Vagina (tissue), 2 donors: ENCODE measurements at places on chromosomes 6 and 20. TPM values are rescaled to one million over a fixed set of nuclear protein-coding genes. Genes with fewer than 3 reads are reported as not detected.
A peak's percentile ranks its signal among the peaks of the same experiment; 100 is the strongest.

GRCh38 chr6:33597551-33598322 lies 17.7 kb upstream of the BAK1 start:
- DNase-seq: no peak

DNA sequence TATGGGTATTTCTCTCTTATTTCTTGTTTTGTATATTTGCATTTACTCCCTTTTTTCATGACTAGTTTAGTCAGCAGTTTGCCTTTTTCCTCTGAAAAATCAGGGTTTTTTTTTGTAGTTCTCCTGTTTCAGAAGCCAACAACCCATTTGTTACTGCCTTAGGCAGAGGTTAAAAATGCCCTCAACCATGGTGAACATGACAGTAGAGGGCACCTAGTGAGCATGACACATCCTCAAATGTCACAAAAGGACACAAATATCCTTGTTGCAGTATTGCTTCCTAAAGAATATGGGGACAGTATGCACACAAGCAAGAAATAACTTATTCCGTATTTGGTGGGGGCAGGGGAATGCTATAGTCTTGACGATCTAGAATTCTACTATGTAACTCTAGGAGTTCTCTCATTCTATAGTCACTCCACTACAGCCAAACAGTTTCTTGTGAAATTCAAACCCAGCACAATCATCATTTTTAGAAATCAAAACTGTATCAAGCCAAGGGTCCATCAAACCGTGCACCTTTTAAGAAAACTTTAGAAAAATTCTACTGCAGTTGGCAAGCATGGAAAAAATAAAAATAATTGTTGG lies 47.0 kb downstream of the GOPC start:
- no peak for DNase-seq

DNA sequence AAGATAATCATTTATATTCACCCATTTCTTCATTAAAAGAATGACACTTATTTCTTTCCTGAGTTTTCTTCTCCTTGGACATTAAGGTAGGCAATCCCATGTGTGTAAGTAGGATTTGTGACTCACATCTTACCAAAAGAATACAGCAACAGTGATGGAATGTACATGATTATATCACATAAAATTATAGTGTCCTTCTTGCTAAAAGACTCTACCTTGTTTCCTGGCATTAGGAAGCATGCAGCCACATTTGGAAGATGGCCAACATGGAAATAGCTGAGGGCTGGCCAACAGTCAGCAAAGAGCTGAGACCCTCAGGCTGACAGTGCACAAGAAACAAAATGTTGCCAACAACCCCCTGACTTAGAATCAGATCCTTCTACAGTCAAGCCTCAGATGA lies 327.9 kb upstream of the MARCKS start:
- no peak for DNase-seq

DNA sequence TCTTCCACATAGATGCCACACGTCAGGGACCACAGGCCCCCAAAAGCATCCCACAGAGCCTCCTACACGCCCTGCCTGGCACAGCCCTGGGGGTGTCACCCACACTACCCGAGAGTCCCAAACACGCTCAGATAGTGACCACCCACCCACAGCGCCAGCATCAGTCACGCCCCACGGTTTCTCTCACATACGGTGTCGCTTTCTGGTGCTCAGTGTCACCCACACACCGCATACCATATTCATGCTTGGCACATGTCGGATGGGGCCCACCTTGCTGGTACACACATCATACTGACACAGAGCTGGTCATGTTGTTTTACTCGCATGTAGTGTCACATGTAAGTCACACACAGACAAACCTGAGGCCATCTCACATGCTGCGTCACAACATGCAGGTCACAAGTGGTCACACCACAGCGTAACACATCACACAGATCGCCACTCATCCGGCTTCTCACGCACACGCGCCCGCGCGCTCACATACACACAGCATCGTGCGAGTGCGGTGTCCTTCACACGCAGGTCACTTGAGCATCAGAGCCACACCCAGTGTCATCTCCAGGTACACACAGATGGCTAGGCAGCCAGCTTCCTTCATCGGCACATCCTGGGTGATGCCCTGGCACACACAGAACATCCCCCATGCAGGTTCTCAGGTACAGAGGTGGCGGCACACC lies 3.4 kb downstream of the TEAD3 start:
- DNase-seq: no peak

DNA sequence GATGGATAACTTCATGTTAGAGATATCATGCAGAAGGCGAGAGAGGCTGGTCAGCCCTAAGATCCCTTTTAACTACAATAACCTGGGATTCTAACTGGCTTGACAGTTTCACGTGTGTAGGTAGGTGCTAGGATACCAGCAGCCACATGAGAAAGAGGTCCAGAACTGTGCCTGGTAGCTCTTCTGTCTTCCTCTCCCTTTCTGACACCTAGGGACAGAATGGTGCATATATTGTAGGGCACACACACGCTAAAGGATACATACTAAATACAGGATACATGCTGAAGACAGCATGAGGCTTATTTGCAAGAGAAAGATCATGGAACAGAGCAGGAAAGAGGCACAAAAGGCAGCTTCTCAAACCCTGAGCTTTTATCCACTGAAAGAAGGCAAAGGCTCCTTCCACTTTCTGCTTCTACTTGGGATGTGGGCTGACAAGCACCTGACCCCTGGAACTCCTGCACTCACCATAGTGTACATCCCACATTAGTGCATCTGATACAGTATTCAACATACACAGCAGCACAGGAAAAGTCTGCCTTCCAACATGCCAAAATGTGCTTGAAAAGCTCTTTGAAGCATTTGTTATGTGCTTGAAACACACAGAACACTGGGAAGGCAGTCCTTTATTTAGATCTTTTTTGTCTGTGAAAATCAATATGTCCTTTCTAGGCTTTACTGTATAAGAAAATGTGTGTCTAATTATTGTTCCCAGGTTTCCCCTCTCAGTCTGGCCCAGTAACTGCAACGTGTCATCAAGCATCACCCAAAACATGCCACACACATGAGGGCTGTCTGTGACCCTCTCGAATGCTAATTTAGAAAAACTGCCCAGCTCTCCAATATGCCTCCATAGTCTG lies 3.2 kb downstream of the SLC22A23 start:
- no peak for DNase-seq

DNA sequence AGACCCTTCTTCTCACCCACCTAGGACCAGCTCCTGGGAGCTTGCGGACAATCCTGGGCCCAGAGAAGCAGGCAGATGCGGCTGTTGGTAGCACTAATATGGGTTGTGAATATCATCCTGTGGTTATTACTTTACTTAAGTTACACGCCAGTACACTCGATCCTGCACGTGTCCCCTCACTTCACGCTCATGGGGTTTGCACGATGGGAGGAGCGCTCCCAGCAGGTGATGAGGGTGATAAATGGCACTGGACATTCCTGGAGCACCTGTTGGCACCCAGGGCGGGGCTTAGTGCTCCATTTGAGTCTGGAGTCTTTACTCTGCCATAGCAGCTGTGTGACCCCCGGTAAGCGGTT lies 335.1 kb downstream of the PREX1 start:
- no peak for DNase-seq

DNA sequence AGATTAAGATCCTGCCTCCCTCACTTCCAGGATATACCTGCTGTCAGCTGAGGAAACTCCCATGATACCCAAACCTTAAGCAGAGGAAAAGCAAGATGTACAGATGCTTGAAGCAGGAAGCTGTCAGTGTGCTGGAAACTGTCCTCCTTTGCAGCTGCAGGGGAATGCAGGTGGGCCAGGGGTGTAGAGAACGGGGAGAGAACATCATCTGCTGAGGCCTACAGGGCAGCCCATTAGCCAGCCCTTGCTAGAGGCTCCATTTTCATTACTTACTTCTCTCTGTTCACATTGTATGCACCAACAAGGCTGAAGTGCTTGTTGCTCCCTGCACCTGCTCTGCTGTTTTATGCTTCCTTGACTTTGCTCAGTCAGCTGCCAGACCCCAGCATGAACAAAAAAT lies 119.1 kb downstream of the PRND start:
- DNase-seq: no peak

DNA sequence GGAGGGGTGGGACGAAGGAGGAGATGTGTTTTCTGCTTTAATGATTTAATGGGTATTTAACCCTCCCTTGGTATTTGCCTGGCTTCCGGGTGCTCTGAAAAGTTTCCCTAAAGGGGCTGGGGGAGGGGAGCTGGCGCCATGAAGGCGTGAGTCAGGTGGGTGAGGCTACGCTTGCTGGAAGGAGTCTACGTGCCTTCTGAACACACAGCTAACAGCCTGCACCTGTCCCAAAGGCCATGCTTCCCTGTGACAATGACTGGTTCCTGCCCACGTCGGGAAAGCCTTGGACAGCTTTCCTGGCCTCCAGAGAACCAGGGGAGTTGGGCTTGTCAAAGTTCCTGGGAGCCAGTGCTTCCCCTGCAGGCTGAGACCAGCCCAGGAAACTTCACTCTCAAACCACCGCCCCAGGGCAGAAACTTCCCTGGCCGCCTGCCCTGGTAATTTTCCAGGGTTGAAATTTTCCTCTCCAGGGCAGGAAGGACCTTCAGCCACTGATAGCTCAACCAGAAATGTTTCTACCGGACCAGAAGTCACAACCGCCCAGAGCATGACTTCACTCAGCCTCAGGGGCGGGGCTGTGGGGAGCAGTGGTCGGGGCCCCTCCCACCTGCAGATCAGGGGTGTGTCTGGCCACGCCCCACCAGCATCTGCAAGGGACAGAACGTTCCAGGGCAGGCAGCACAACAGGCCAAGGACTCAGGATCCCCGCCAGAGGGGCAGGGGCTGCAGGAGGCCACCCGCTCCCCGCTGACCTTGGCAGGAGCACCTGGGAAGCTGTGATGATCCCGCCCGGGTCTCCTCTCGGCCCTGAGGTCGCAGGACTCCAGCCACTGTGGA lies 18.6 kb upstream of the SLCO4A1 start:
- peak; percentile 98 for DNase-seq

DNA sequence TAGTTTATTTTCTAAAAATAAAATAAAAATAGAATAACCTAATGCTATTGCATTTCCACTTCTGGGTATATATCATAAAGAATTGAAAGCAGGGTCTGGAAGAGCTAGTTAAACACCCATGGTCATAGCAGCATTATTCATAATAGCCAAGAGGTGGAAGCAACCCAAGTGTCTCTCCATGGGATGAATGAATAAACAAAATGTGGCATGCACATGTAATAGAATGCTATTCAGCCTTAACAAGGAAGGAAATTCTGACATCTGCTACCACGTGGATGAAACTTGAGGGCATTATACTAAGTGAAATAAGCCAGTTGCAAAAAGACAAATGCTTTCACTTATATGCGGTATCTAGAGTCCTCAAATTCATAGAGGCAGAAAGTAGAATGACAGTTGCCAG lies 130.8 kb downstream of the TIAM2 start:
- DNase-seq: no peak

DNA sequence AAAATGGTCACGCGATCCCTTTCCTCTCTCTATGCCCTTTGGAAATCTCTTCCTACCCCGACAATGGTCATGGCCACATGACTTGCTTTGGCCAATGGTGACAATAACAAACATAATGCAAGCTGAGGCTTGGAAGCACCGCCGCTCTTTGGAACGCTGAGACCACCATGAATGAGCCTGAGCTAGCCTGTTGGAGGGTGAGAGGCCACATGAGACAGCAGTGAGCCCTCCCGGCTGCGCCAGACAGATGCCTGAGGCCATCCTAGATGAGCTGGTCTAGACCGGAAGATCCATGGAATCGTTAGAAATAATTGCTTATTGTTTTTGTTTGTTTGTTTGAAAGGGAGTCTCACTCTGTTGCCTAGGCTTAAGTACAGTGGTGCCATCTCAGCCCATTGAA lies 64.2 kb downstream of the STK35 start:
- peak; percentile 49 for DNase-seq

- no peak for DNase-seq
Observed at GRCh38 chr20:17140894-17141293, 85.9 kb upstream of the PCSK2 start.

DNA sequence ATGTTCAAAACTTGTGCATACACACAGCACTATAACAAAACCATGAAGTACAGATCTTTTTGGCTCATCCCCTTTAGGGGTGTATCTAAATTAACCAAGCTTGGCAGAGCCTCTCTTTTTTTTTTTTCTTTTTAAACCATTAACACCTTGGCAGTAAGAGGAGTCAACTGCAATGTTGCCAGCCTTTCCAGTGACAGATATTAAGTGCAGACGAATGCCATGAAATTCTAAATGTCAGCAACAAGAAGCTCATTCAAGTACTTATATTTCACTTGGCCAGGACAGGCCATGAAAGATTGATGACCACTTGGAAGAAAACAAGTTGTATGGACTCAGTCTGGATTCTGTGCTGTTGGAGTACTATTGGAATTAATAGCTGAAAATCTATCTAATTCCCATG lies 49.8 kb downstream of the SLC17A5 start:
- DNase-seq: no peak

GRCh38 chr6:74568861-74569260 lies 637.0 kb downstream of the COL12A1 start:
- no peak for DNase-seq

- DNase-seq: no peak
Observed at GRCh38 chr6:169700296-169700695, 1.5 kb downstream of the WDR27 start.

DNA sequence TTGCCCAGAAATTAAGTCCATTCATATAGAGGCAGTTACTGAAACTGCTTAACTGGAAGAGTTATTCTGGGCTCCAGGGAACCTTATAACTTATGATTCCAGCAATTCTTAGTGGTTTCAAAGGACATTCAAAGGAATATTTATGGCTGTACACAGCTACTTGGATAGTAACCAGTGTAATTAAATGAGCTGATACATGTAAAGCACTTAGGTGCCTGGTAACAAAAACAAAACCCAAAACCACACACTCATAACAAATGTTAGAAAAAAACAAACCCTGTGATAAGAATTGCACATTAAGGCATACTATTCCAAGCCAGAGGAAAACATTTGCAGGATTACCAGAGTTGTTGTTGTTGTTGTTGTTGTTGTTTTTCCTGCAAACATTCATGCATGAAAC lies 51.5 kb downstream of the STK4 start:
- DNase-seq: no peak

- no peak for DNase-seq
Observed at GRCh38 chr6:6610031-6610591, 21.6 kb downstream of the LY86 start.

GRCh38 chr6:42694586-42694985 lies 27.8 kb downstream of the PRPH2 start:
- DNase-seq: no peak

GRCh38 chr20:63009045-63009961 lies 2.5 kb upstream of the BHLHE23 start:
- no peak for DNase-seq

DNA sequence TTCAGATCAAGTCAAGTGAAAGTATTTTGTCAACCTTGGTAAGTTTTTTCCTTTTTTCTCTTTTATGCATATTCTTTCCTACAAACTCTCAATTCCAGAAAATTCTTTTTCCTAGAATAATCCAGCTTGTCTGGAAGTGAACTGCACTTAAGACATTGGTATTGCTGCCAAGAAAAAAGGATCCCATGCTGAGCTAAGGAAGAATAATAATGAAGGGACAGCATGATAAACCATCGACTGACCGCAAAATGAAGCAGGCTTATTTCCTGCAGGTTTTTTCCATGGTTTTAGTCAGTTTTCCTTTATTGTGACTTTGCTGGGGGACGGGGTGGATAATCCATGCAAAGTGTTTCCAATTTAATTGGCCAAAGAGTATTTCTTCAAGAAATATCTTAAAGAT lies 857.6 kb upstream of the SLC35B3 start:
- DNase-seq: no peak

SIRPB1 gene
- 2.5 TPM for total RNA-seq

KCNQ5 gene
- 3.9 TPM for total RNA-seq

PKIB gene
- 2.7 TPM for total RNA-seq

ZC2HC1B gene
- total RNA-seq: not detected

UBD gene
- not detected for total RNA-seq

TP53TG5 gene
- total RNA-seq: not detected

TAGAP gene
- total RNA-seq: 8.1 TPM

PRPH2 gene
- not detected for total RNA-seq

SLC22A1 gene
- 1.2 TPM for total RNA-seq

CST5 gene
- total RNA-seq: not detected
